ENCODE measurements at places on chromosomes 16 and 17.

- no peak for DNase-seq
Observed at GRCh38 chr17:30831257-30831656, 509 bp upstream of the ATAD5 start.

GRCh38 chr16:88461331-88462269, 8.5 kb downstream of the ZFPM1 start:
- DNase-seq, result no peak

GRCh38 chr16:8926827-8927226, 36.9 kb downstream of the USP7 start:
- no peak for DNase-seq

- DNase-seq, result no peak
Observed at GRCh38 chr17:82171750-82172375, 40.8 kb downstream of the CCDC57 start.

DNA sequence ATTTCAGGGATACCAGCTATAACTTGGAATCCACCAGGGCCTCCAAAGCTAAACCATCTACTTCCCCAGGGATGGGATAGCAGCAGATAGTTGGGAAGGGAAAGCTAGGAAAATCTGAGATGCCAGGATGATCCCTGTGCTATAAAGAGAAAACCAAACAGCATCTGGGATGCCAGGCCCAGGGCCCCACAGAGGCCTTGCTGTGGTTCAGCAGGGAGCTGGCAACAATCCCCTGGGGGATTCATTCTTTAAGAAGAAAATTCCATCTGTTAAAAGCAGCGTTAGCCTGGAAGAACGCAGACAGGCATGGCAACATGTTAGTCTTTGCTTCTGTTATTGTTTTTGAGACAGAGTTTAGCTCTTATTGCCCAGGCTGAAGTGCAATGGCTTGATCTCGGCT, 16.6 kb downstream of the MYO18A start:
- DNase-seq, result no peak

- DNase-seq, result no peak
Observed at GRCh38 chr16:74280448-74280847, 16.2 kb upstream of the PSMD7 start.

DNA sequence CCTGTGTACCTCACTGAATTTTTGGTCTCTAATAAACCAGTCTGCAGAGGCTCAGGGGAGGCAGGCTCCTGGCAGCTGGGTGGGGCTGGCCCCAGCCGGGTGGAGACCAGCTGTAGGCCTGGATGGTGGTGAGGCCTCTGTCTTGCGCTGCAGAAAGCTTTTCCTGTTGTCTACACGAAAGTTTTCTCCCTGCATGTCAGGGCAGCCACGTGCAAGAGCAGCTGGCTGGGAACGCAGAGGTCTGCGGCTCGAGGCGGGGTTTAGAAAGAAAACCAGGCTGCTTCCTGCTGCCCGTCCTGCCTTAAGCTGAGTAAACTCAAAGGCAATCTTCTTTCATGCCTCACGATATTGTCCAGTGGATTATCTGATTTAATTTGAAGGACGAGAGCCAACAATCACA, 2.4 kb downstream of the SERPINF1 start:
- DNase-seq, result peak; percentile 60

DNA sequence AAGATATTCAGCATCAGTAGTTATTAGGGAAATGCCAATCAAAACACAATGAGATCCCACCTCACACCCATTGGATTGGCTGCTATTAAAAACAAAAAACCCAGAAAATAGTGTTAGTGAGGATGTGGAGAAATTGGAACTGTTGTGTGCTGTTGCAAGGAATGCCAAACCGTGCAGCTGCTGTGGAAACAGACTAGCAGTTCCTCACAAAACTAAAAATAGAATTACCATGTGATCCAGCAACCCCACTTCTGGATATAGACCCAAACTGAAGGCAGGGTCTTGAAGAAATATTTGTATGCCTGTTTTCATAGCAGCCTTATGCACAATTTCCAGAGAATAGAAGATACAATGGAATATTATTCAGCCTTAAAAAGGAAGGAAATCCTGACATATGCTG, 46.0 kb downstream of the FOXK2 start:
- no peak for DNase-seq

DNA sequence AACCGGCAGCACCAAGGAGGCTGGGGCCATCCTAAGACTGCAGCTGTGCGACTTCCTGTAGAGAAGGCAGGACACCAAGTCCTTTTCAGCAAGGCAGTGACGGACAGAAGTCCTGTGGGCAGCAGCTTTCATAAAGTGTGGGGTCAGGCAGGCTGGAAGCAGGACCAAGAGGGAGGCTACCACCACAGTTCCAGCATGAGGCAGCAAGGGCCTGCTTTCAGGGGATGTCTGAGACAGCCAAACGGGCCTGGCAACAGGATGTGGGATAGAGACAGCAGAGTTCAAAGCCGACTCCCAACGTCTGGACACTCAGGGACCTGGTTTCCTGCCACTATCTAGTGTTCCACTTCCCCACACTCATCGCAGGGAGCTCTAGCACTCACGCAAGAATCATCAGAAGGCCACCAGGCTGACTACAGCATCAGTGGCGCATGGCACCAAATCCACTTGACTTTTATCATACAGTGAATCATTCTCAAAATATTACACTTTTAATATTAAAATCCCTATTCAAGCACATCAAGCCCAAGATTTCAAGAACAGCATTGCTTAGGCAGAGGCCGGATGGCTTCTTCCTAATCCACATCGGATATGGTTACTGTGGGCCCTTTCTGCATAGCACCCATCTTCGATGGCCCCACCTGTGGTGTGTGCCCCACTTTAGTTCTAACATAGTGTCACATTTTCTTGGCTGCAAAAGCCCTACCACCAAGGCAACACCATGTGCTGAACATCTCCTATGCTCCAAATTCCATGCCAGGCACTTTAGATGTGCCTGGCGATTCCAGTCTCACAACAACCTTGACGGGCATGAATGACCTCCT, 5.2 kb downstream of the USP7 start:
- no peak for DNase-seq

GRCh38 chr17:82943751-82944150, 103.9 kb upstream of the ZNF750 start:
- DNase-seq, result no peak

- no peak for DNase-seq
Observed at GRCh38 chr17:56478836-56479447, 114.6 kb upstream of the NOG start.

All from naive thymus-derived CD4-positive, alpha-beta T cell (primary cell).